ENCODE measurements at places on chromosomes 2 and 18.

GRCh38 chr2:16943279-16943958 is 277.8 kb upstream of the CYRIA start:
- no peak for DNase-seq

- peak; percentile 67 for DNase-seq
These were observed 47.4 kb upstream of the SMAD7 start for GRCh38 chr18:48997985-48998831.

DNA sequence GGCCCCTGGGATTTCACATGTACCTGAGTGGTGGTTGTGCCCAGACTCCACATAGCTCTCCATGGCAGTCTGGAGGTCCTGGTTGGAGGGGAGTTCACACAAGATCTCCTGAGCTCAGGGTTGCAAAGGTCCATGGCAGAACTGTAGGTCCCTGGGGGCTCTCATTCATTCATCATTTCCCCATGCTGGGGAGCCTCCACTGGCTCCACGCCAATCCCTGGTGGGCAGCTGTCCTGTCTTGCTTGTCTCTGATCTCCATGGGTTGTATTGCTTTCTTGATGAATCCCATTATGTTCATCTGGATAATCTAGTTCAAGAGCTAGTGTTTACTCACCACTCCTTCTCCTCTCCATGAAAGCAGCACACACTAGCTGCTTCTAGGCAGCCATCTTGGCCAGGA is 42.4 kb downstream of the ZSWIM2 start:
- DNase-seq, result no peak

GRCh38 chr2:151408788-151409600 is 708 bp upstream of the RIF1 start:
- no peak for DNase-seq

- DNase-seq, result peak; percentile 76
These were observed 278.0 kb downstream of the NEDD4L start for GRCh38 chr18:58321986-58322385.

DNA sequence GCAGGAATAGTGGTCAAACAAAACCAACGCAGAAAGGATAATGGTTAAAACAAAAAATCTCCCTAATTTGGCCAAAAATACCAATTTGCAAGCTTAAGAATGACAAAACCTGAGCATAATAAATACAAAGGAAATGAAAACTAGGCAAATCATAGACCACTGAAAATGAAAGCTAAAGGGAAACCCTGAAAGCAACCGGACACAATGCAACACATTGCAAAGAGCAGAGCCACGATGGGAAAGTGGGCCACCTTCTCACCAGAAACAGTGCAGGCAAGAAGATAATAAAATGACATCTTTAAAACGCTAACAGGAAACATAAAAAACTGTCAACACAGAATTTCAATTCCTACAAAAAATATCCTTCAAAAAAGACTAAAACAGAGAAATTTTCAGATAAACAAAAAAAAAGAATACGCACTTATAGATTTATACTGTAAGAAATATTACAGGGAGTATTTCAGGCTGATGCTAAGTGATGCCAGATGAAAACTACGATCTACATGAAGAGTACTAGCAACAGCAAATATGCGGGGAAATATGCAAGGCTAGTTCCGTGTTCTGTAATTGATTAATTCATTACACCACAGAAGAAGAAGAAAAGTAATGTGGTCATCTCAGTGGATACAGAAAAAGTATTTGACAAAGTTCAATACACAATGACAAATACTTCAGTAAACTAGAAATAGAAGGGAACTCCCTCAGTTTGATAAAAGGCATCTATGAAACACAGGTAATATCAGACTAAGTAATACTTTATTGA is 239.5 kb downstream of the L3MBTL4 start:
- no peak for DNase-seq

GRCh38 chr2:220165401-220165800 is 538.0 kb downstream of the SLC4A3 start:
- no peak for DNase-seq

DNA sequence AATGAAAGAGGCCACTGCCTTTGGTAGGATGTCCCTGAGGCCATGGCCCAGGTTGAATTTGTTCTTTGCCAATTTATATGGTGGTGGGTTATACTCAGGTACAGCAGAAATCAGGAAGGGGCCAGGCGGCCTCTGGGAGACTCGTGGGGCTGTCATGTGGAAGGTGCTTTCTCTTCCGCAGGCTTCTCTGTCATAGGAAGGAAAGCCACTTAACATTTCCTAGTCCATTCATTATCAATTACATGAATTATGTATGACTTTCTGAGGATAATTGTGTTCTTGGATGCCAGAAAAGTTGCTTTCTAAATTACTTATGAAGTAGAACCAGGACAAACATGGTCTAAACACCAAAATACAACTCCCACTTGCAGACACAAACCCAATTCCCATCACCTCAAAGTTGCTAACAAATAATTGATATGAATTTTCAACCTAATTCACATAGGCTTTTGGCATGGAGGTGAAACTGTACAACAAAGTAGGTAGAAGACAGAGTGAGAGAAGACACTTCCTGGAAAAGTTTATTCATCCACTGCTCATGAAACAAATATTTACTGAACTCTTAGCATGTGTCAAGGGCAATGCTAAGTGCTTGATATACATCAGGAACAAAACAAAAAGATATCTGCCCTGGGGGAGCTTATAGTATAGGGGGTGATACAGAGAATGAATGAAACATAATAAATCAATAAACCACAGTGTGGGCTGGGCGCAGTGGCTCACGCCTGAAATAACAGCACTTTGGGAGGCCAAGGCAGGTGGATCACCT is 50.5 kb upstream of the CHMP1B start:
- no peak for DNase-seq

DNA sequence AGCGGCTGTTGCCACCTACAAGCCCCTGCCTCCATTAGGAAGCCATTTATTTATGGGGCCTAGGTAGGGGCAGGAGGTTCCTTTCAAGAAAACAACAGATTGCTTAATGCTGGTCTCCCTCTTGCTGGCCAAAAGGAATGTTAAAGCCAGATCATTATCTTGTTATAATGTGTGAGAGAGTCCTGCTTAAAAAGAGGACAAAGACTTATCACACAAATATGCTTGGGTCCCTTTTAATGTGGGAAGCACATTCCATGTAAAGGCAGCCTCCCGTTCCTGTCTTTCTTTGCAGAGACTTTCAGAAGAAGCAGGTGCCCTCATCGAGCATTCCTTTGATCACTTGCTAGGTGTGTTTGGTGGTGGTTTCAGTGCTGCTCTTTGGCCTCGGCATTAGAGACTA is 76.4 kb downstream of the AGAP1 start:
- no peak for DNase-seq

GRCh38 chr2:218047536-218048225 is 21.4 kb upstream of the RUFY4 start:
- DNase-seq, result no peak

- DNase-seq, result no peak
These were observed 84.5 kb upstream of the ITGA4 start for GRCh38 chr2:181372646-181373040.

DNA sequence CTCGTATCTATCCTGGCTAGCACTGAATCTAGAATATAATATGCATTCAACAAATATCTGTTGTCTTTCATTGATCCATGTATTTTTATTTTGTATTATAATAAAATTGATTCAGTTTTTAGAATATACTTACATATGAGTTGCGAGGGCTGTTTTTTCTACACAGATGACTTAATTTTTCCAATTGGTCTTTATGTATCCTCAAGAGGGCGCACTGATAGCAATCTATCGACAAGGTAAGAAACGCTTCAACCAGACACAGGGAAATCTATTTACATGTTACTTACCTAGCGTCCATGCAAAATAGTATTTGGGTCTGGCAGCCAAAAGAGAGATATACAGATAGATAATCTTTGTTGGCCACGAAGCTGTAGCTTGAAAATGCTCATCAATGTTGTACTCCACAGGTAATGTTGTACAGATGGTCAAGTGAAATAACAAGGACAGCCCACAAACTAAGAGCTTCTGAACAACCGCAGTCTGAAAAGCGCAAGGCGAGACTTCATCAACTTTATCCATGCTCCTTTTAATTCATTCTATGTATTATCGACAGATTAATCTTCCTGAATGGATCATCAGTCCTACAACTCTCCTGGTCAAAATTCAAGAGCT is 35.5 kb upstream of the KIDINS220 start:
- DNase-seq, result peak; percentile 72

DNA sequence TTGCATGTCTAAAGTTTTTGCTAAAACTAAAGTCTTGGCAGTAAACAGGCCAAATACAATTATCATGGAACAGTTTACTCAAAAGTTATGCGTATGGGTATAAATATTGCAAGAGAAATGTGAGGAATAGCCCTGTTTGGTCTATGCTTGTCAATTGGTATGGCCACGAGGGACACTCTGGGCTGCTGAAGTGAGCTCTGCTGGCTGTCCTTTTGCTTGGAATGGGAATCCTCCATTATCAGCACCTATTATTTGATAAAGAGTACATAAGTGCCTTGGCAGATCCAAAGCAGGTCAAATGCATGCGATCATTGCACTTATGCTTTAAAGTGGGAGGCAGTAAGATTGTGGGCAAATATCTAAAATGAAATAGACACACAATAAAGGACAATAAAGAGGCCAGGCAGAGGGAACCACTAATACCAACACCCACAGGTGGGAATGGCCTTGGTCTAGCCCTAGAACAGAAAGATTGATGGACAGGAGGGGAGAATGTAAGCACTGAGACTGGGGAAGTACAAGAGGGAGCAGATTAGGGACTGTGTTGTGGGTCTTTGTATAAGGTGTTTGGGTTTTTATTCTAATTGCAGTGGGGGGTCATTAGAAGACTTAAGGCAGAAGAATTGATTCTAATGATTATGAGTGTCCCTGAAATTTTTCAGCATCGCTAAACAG is 60.0 kb upstream of the NOSTRIN start:
- peak; percentile 38 for DNase-seq

- DNase-seq, result peak; percentile 72
These were observed 34.4 kb downstream of the ITGA6 start for GRCh38 chr2:172461591-172462372.

DNA sequence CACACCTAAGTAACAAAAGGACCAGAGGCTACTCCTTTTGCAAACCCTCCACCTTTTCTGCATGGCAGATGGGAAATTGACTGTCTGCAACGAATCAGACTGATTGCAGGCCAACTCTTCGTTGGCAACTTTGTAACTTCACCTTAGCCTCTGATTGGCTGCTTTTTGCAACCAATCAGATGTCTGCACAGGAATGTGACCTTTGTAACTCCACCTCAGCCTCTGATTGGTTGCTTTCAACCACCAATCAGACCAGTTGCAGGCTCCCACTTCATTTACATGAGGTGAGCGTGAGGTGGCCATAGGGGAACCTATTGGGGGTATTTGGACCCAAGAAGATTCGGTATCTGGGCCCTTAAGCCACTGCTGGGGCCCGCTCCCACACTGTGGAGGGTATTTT is 209.0 kb downstream of the EN1 start:
- DNase-seq, result no peak

GRCh38 chr18:52950155-52950554 is 610.2 kb downstream of the DCC start:
- DNase-seq, result no peak

DNA sequence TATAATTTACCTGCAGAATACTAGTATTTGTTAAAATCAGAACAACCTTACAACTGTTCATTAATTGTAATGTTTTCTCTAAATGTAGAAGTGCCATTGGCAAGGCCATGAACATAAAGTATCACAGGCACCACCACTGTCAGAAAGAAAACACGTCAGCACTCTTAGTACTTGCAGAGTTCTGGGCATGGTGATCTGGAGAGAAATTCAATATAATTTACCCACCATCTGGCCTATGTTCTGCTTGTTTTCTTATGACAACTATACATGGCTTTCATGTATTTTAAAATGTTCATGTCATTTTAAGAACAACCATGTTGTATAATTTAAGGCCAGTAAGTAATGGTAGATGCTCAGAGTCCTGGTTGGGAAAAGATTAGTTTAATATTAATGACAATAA is 114.2 kb upstream of the SULT1C3 start:
- DNase-seq, result no peak

- DNase-seq, result peak; percentile 50
These were observed 15.0 kb upstream of the CPS1 start for GRCh38 chr2:210541290-210541902.

- DNase-seq, result no peak
These were observed 38.7 kb upstream of the MEX3C start for GRCh38 chr18:51236225-51236624.

DNA sequence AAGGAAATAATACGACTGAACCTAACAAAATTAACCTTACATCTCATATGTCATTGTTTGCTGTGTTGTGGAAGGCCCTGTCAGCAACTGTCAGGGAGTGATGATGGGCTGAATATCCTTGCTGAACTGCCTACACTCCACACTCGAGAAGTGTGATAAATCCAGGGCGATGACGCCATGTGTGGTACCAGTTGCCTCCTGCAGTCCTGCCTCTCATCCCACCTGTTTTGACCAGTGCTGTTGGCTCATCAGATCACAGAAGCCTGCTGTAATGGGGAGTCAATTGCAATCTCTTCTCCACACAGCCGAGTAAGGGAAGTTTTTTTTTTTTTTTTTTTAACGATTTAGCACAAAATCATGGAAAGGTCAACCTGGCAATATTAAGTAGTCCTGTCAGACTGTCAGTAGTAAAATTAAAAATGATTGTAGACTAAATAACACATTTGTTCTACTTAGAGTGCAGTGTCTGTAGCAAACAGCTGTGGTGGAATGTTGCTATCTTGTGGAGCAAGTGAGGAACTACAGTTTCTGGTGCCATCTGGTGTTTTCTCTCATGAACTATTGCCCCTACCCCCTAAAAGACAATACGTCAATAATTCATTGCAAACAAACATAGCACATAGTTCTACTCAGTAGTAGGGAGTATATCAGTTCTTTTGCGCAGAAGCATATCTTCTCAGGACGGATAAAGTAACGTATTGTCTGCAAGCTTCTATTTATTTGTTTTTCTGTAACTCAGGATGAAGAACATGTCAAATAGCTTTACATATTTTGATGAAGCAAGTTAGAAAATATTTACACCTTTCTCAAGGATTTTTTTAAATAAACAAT is 347.6 kb downstream of the CTNNA2 start:
- DNase-seq, result peak; percentile 81

GRCh38 chr2:156192468-156192867 is 140.1 kb downstream of the NR4A2 start:
- no peak for DNase-seq

DNA sequence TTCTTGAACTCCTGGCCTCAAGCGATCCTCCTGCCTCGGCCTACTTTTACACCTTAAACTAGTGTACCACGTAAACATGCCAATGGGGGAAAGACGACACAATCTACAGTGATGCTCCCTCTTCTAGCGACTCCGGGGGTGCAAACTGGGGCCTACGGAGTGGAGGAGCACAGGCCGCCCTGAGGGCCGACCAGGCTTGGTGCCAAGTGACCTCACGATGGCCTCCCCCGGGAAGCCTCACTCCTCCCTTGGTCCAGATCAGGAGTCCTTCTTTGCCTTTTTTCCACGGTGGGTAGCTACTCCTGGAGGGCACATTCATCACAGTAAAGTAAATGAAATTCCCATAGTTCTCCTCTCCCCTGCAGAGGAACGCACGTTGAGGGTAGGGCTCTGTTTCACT is 73.5 kb downstream of the HNRNPLL start:
- no peak for DNase-seq

All from eye (tissue), 1 donor.